ENCODE measurements at places on chromosomes 2 and 18. TPM values are rescaled to one million over a fixed set of nuclear protein-coding genes. Genes with fewer than 3 reads are reported as not detected.

DNA sequence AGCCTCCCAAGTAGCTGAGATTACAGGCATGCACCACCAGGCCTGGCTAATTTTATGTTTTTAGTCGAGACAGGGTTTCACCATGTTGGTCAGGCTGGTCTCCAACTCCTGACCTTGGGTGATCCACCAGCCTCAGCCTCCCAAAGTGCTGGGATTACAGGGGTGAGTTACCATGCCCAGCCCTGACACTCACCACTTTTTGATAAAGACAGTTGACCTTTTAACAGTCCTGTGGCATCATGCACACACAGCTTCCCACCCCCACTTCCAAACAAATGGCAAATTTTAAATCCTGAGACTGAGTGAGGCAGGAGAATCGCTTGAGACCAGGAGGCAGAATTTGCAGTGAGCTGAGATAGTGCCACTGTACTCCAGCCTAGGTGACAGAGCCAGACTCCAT is 6.2 kb upstream of the DNAJB2 start:
- DNase-seq: no peak

DNA sequence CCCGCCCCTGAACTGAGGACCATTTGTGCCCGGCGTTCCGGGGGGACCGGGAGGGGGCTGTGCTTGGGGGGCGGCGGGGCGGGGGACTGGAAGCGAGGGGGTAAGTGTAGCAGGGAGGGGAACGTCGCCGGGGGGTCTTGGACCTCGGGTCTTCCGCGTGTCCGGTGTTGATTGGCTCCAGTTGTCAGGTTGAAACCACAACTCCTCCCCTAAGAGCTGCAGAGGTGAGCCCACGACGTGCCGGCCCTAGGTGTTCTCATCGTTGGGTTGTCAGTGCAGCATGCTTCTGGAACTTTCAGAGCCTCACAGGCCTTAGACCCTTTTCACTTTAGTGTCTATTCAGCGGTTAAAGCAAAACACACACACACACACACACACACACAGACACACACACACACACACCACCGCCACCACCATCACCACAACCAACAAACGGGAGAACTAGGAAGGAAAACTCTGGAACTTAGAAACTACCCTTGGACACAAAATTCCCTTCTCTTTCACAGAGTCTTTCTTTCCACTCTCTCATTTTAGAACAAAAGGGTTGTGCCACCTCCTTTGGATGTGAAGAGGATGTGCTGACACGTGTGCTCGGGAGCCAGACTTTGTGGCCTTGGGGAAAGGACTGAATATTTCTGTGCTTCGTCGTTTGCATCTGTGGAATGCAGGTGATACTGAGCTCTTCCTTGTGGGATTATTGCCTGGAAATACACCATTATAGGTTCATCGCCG is 6.7 kb upstream of the DLX2 start:
- no peak for DNase-seq

- no peak for DNase-seq
These were observed 86.6 kb upstream of the APCDD1 start for GRCh38 chr18:10367836-10368235.

- no peak for DNase-seq
These were observed 165.4 kb downstream of the MYCN start for GRCh38 chr2:16105669-16106281.

GRCh38 chr18:44507729-44508325 is 172.9 kb upstream of the SETBP1 start:
- no peak for DNase-seq

DNA sequence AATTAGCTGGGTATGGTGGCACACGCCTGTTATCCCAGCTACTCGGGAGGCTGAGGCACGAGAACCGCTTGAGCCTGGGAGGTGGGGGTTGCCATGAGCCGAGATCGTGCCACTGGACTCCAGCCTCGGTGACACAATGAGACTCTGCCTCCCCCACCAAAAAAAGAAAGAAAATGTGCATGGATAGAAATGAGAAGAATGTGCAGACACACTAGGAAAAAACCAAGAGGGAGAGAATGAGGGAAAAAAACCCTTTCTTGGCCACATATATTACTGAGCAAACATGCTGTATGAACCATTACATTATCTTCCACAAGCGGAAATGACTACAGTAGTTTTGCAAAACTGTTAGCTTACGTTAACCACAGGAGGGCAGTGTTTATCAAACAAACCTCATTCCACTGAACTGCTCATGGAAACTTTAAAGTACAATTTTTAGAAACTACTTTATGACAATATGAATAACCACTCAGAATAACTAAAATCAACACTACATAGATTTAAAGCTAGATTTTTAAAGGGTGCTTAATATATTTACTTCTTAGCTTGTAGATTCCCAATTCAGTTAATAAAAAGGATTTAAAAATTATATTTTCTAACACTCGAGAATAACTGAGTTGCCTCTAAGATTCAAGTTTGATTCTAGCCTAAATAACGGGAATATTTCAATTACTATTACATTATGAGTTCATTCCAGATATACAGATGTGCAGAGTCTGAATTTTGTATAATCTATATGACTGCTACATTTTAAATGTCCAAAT is 26.4 kb downstream of the ASXL2 start:
- DNase-seq: no peak

GRCh38 chr2:6977113-6977741 is 60.0 kb downstream of the RNF144A start:
- DNase-seq: no peak

DNA sequence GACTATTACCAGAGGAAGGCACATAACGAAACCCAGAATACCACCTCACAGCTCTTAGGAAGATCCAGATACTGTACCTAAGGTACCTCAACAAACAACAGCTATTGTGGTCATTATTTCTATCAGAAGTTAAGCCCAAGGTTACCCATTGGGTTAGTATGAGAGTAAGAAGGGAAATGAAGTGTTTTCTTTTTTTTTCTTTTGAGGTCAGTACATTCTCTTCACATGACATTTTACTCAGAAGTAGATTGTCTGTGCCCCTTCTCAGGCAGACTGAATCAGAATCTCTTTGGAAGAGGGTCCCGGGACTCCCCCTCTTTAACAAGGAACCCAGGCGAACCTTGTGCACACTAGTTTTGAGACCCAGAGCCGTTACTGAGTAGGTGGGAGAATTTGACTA is 233.7 kb upstream of the CXCR4 start:
- no peak for DNase-seq

- DNase-seq: peak; percentile 51
These were observed 39.1 kb upstream of the FAM136A start for GRCh38 chr2:70340761-70341476.

GRCh38 chr2:19937004-19937403 is 35.2 kb upstream of the TTC32 start:
- DNase-seq: no peak

- no peak for DNase-seq
These were observed 77.0 kb upstream of the UBXN4 start for GRCh38 chr2:135664623-135665068.

GRCh38 chr2:124027182-124027581 is 2.1 kb downstream of the CNTNAP5 start:
- no peak for DNase-seq

- DNase-seq: no peak
These were observed 186.6 kb downstream of the NOL4 start for GRCh38 chr18:34038086-34038485.

DNA sequence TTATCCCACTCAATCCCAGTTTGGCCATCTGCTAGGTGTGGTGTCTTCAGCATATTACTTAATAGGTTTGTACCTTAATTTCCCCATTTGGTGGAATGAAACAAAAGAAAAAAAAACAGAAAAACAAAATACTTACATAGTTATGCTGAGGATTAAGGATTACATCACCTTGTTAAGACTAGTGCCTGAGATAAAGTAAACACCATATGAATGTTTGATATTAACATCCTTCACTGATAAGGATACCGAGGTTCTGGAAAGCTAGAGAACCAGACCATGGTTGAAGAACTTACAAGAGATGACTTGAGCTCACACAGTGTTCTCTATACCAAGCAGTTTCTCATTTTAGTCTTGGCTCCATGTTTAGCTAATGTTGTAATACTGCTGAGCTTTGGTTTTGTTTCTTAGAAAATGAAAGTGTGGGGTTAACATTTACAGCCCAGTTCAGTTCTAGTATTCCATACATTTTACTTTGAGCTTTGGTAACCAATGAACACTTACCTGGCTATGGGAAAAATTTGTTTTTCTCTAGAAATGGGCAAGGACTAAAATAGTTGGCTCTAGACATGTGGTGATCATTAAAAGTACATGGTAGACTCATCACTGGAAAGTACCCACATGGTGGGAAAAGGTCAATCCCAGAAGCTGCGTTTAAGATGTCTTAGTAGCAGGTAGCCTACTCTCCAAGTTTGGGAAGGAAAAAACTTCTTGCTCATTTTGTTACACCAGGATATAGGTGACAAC is 5.8 kb upstream of the GPD2 start:
- DNase-seq: no peak

DNA sequence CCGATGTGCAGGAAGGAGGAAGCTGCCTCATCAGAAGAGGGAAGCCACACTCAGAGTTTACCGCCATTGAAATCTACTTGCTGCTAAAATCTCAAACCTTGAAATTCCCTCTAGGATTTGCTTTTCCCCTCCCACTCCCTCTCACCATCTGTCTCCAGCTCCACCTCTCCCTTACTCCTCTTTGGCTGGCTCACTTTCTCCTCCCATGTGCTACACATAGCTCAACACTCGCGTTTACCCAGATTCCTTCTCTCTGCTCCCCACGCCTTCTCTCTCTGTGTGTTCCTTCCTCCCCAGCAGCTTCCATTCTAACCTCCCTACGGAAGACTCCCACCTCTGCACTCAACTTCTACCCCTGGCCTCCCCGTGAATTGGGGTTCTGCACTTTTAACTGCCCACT is 143.1 kb downstream of the DNER start:
- DNase-seq: no peak

GRCh38 chr18:9146224-9146623 is 9.6 kb downstream of the ANKRD12 start:
- DNase-seq: no peak

- DNase-seq: no peak
These were observed 366.7 kb downstream of the NUP35 start for GRCh38 chr2:183490914-183491313.

- peak; percentile 57 for DNase-seq
These were observed 510 bp downstream of the RNF149 start for GRCh38 chr2:101307950-101308431.

- DNase-seq: peak; percentile 83
These were observed 206.4 kb upstream of the ID2 start for GRCh38 chr2:8475349-8476031.

- DNase-seq: no peak
These were observed 3.6 kb downstream of the IHH start for GRCh38 chr2:219056896-219057708.

KIF5C gene
- 0.33 TPM for total RNA-seq

LRATD1 gene
- total RNA-seq: 1.6 TPM

HS1BP3 gene
- 20.1 TPM for total RNA-seq

SNORC gene
- 15.5 TPM for total RNA-seq

PPIG gene
- total RNA-seq: 23.0 TPM

MPHOSPH10 gene
- total RNA-seq: 12.5 TPM

IKZF2 gene
- 1.8 TPM for total RNA-seq

LYG1 gene
- 0.65 TPM for total RNA-seq

REL gene
- 4.4 TPM for total RNA-seq

RGPD3 gene
- 0.13 TPM for total RNA-seq
